Kidney epithelial cell (primary cell): ENCODE measurements at places on chromosomes 12 and 14.

GRCh38 chr14:99233222-99234035 lies 38.6 kb downstream of the BCL11B start:
- DNase-seq, result no peak

GRCh38 chr12:20260851-20261250 lies 107.5 kb upstream of the PDE3A start:
- no peak for DNase-seq

DNA sequence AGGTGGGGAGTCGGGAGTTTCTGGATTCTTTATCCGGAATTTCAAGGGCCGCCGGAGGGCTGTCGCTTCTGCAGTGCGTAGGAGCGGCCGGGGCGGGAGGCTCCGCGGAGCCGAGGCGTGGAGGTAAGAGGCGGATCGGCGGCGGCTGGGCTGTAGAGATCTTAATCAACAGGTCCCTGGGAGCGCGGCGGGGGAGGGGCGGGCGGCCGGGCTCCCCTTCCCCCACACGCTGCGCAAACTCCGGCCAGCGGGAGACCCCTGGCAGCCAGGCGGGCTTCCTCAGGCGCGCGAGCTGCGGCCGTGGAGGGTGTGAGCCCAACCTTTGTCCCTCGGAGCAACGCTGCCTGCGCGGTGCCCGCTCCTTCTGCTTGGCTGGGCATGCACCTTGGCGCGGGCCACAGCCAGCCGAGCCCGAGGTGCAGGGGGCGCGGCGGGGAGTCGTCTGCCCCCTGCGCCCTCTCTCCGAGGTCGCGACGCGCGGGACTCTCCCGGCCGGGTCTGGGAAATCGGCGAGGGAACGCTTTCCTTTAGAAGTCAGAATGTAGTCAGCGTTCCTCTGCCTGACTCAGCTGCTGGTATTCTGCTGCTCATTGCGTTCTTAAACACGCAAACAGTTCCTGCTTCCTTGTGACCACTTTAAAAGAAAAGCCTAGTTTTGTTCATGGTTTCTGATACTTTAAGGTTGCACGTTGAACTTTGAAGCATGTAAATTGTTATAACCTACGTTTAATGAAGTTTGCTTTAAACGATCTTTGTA lies at the start of gene PALS1:
Gene PALS1, plus strand, starts transcription at position 25 of the 757 bp plus-strand sequence. CDS start 37,736 bp downstream, outside the sequence.
- DNase-seq, result no peak

DNA sequence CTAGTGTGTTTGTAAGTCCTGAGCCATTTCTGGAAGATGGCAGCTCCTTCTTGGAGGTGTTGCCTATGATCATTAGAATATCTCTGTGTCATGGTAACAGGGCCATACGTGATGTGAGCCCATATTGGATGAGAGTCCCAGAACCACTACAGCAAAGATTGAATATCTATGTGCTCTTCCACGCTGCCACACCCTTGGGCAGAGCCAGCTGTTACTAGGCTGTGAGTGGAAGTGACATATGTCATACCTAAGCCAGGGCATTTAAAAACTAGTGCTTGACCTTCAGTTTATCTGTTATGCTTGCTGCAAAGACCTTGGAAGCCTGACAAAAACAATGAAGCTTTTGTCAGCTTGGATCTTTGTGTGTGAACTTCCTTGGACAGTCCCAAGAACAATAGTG lies 495.1 kb upstream of the CCDC196 start:
- DNase-seq, result no peak

GRCh38 chr12:18690653-18691052 lies 47.2 kb downstream of the PLCZ1 start:
- DNase-seq, result peak; percentile 72
